Islet precursor cell (in vitro differentiated cells): ENCODE measurements at places on chromosomes 2 and 18.

DNA sequence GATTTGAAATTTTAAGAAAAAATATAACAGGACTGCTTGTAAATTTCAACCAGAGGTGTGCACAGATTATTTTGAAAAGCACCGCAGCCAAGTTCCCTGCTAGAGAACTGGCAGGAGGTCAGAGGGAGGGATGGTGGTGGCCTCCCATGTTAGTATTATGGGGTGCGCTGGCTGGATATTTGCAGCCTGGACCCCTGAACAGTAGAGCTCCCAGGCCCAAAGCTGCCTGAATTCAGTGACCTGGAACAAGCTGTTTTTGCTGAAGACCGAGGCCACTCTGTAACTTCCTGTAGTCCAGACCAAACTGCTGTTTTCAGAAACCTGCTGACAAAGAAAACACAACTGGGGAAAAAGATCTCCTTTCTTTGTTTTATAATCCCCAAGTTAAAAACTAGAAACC, 314.3 kb downstream of the TNS1 start:
- peak; percentile 29 for DNase-seq

- no peak for DNase-seq
Observed at GRCh38 chr2:19575641-19576040, 217.2 kb upstream of the OSR1 start.

- DNase-seq = no peak
Observed at GRCh38 chr2:240353944-240354343, 81.5 kb upstream of the GPC1 start.

DNA sequence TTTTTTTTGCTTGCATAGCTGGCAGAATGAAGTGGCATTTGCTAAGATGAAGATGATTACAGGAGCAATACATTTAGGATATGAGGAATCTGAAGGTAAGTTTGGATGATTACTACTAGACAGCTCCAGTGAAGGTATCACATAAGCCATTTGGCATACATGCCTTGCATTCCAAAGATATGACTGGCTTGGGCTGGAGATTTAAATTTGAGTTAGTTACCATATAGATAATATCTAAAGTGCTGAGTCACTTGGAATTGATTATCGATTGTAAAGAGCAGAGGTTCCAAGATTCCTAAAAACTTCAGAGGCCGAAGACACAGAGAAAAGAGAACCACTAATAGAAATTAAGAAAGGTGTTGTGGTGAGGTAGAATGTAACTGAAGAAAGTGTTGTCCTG, 1026.4 kb downstream of the DSC3 start:
- peak; percentile 47 for DNase-seq

DNA sequence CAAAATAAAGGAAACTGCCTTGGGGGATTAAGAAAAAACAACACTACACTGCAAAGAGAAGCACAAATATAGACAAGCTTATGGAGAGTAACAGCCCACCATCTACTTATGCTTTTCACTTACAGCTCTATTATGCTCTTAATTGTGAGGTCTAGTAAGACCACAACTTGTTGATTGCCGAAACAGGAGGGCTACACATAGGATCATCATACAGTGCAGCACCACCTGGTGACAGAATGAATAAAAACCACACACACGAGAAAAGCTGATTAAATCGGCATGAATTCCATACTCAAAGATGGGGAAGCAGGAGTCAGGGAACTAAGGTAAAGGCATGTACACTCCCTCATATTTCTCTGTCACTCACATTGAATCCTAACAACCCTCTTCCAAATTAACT, 259.2 kb downstream of the IKZF2 start:
- no peak for DNase-seq

GRCh38 chr2:199830531-199830930, 20.5 kb downstream of the FTCDNL1 start:
- DNase-seq = no peak

DNA sequence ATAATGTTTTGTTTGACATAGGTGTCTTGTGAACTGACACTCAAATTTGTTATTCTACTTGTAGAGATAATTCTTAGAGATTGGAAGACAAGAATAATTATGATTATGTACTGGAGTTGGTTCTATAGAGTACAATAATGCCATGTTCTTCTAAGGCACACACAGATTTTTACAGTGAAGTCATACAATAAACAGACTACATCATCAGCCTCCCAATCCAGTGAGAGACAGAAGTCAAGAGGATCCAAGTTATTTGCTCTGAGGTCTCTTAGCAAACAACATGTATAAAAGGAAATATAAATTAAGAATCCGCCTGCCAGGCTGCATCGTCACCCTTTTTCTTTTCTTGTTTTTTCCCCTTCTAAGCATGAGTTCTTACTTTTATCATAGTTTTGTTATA, 613.5 kb upstream of the SETBP1 start:
- no peak for DNase-seq
